Type B pancreatic cell (in vitro differentiated cells): ENCODE measurements at places on chromosomes 5 and 9. TPM values are rescaled to one million over a fixed set of nuclear protein-coding genes. Genes with fewer than 3 reads are reported as not detected.
A peak's percentile ranks its signal among the peaks of the same experiment; 100 is the strongest.

DNA sequence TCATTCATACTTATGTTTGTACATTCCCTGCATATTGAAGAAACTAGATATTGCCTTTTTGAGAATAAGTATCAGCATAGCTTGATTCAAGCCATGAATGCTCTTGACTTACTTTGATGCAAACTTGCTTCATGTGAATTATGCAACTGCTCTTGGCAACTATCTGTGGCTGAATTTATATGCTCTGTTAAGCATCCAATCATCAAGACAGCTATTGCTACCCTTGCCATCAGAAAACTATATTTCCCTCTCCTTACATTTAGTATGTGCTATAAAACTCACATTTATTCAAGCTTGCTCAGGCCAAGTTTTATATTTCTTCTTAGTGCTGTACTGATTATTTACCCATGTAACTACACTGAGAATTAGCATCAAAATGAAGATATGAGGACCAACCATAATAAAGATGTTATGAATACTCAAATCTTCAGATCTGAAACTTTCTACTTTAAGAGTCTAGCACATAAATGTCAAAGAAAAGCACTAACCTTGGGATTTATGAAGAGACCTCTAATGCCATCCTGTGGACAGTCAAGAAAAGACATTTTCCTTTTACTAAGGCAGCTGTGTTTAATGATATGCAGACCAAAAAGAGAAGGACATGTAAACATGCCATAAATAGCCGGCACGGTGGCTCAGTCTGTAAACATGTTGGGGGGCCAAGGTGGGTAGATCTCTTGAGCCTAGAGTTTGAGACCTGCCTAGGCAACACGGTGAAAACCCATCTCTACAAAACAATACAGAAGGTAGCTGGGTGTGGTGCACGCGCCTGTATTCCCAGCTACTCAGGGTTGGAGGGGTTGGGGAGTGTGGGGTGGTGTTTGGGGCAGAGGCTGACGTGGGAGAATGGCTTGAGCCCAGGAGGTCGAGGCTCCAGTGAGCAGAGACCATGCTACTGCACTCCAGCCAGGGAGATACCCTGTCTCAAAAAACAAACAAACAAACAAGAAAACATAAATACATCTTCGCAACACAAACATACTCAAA is 267.0 kb upstream of the TYRP1 start:
- no peaks in the 10 kb centered on the region for H3K4me1 ChIP-seq
- DNase-seq = no peak
- H3K4me3 ChIP-seq = no peak overlapping the region
- H3K27ac ChIP-seq = no peak overlapping the region

- H3K4me1 ChIP-seq = peaks cover 19% of the 10 kb centered on the region
- H3K27ac ChIP-seq = no peak overlapping the region
- no peak overlapping the region for H3K4me3 ChIP-seq
- no peak for DNase-seq
These were observed 62.0 kb downstream of the MAPKAP1 start for GRCh38 chr9:125644819-125645507.

- H3K36me3 ChIP-seq = peaks cover under 1% of the 10 kb centered on the region
- H3K4me1 ChIP-seq = peaks cover 23% of the 10 kb centered on the region
- no peaks in the 10 kb centered on the region for H3K27me3 ChIP-seq
- no peak overlapping the region for H3K4me3 ChIP-seq
- no peak for DNase-seq
These were observed 183.3 kb downstream of the SEMA5A start for GRCh38 chr5:9362600-9362999.

DNA sequence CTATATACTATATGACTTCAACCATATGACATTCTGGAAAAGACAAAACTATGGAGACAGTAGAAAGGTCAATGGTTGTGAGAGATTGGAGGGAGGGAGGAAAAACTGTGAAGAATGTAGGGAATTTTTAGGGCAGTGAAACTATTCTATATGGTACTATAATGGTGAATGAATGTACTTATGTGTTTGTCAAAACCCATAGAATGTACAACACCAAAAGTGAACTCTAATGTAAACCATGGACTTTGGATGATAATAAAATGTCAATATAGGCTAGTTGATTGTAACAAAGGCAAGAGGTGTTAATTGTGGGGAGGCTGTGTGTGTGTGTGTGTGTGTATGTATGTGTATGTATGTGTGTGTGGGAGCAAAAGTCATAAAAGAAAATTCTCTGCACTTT is 10.8 kb upstream of the STOM start:
- DNase-seq = no peak
- no peaks in the 10 kb centered on the region for H3K27me3 ChIP-seq
- H3K4me1 ChIP-seq = no peaks in the 10 kb centered on the region
- no peak overlapping the region for H3K27ac ChIP-seq

GRCh38 chr9:34036625-34037024 is 12.1 kb downstream of the UBAP2 start:
- DNase-seq = no peak
- H3K4me1 ChIP-seq = peaks cover 17% of the 10 kb centered on the region
- H3K27ac ChIP-seq = peak overlapping the region; percentile 44
- peaks cover 24% of the 10 kb centered on the region for H3K36me3 ChIP-seq
- H3K4me3 ChIP-seq = no peak overlapping the region
- H3K27me3 ChIP-seq = no peaks in the 10 kb centered on the region

DNA sequence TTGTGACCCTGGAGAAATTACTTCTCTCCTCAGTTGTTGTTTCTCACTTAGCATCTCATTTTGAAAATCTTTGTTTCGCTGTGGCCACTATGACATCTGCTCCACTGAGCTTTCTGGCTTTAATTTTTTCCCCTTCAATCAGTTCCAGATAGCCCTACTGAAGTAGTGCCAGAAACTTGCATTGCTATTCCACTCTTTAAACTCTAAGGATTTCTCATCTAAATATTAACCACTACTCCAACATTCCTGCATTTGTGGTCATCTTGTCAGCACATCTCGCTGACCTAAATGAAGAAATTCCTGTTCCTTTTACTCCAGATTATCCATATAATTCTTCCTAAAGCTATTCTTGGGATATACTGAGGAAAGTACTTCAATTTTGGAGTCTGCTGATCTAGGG is 15.3 kb upstream of the NOL6 start:
- DNase-seq = no peak
- H3K4me1 ChIP-seq = no peaks in the 10 kb centered on the region
- no peaks in the 10 kb centered on the region for H3K27me3 ChIP-seq
- no peak overlapping the region for H3K4me3 ChIP-seq
- no peak overlapping the region for H3K27ac ChIP-seq
- no peaks in the 10 kb centered on the region for H3K36me3 ChIP-seq

GRCh38 chr5:157182143-157182757 is 1.6 kb downstream of the ITK start:
- H3K36me3 ChIP-seq = no peaks in the 10 kb centered on the region
- H3K27me3 ChIP-seq = peaks cover 22% of the 10 kb centered on the region
- H3K4me3 ChIP-seq = no peak overlapping the region
- no peak overlapping the region for H3K27ac ChIP-seq
- no peaks in the 10 kb centered on the region for H3K4me1 ChIP-seq
- no peak for DNase-seq

- H3K36me3 ChIP-seq = no peaks in the 10 kb centered on the region
- H3K27me3 ChIP-seq = peaks cover 16% of the 10 kb centered on the region
- peak; percentile 36 for DNase-seq
- no peak overlapping the region for H3K27ac ChIP-seq
- peaks cover 9% of the 10 kb centered on the region for H3K4me1 ChIP-seq
- no peak overlapping the region for H3K4me3 ChIP-seq
These were observed 36.7 kb upstream of the KCNIP1 start for GRCh38 chr5:170466988-170467707.

DNA sequence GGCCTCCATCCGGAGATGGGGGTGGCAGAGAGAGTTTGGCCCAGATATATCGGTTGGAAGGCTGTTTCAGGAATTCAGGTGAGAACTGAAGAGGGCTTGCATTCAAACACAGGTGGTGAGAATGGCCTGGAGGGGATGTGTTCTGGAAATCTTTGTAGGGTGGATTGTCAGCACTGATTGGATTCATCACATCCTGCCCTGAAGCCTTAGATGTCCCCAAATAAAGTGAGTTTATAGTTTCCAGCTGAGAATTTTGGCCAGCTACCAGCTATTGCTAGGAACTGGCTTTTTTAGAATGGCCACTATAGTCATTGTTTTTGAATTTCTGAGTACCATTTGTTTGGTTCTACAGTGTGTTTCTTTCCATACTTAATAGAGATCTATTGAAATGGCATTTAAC is 46.1 kb upstream of the ANKH start:
- no peak for DNase-seq
- peaks cover 38% of the 10 kb centered on the region for H3K4me1 ChIP-seq
- H3K36me3 ChIP-seq = peaks cover 4% of the 10 kb centered on the region
- peaks cover 7% of the 10 kb centered on the region for H3K27me3 ChIP-seq
- no peak overlapping the region for H3K4me3 ChIP-seq

GRCh38 chr5:177557041-177557647 is 2.8 kb upstream of the FAM193B start:
- H3K4me1 ChIP-seq = peaks cover 23% of the 10 kb centered on the region
- no peaks in the 10 kb centered on the region for H3K27me3 ChIP-seq
- peaks cover 2% of the 10 kb centered on the region for H3K36me3 ChIP-seq
- H3K4me3 ChIP-seq = no peak overlapping the region
- DNase-seq = no peak

GRCh38 chr5:170520372-170520771 is 16.6 kb downstream of the KCNIP1 start:
- H3K27me3 ChIP-seq = peaks cover 21% of the 10 kb centered on the region
- H3K4me3 ChIP-seq = no peak overlapping the region

DNA sequence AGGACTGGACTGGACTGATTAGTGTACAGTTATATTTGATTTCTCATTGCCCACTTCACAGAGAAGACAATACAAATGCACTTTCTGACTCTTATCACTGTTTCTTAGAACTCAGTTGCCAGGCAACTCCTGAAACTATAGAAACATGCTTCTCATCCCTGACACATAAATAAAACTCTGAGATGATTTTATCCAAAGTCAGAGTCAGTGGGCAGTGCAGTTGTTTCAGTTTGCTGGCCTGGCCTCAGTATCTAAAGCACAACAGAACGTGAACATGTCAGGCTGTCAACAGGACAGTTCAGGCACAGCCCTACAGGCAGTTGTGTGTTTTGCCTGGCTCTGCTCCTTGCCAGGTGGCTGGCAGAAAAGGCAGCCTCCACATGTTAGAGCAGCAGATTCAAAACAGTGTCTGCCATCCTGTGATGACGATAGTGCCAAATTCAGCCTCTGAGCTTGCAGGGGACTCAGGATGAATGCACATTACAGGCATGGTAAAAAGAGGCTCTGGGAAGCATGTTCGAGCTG is 65.1 kb upstream of the CCDC152 start:
- H3K27me3 ChIP-seq = no peaks in the 10 kb centered on the region
- no peak overlapping the region for H3K4me3 ChIP-seq
- no peak for DNase-seq
- H3K4me1 ChIP-seq = no peaks in the 10 kb centered on the region
- H3K27ac ChIP-seq = no peak overlapping the region

DNA sequence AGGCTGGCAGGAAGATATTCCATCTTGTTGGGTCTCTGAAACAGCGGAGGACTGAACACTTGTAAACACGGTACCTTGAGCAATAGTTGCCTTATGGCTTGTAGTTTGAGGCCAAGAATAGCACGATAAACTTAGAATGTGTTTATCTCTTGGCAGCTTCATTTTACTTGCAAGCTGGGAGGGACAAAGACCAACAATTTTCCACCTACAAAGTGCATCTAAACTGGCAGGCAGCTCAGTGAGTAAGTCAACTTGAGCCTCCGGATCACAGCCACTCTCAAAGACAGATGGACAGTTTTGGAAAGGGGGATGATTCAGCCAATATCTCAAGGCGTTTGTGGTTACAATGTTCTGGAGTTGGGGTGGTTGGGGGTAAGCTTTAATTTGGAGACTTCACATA is 652.6 kb downstream of the CETN3 start:
- H3K27ac ChIP-seq = no peak overlapping the region
- H3K4me3 ChIP-seq = no peak overlapping the region
- H3K27me3 ChIP-seq = no peaks in the 10 kb centered on the region
- H3K36me3 ChIP-seq = no peaks in the 10 kb centered on the region

GRCh38 chr9:18739641-18740318 is 265.8 kb downstream of the ADAMTSL1 start:
- H3K27ac ChIP-seq = no peak overlapping the region
- no peak overlapping the region for H3K4me3 ChIP-seq
- peaks cover 2% of the 10 kb centered on the region for H3K36me3 ChIP-seq
- no peaks in the 10 kb centered on the region for H3K27me3 ChIP-seq

GRCh38 chr9:16406526-16407225 is 463.8 kb downstream of the BNC2 start:
- no peak for DNase-seq
- H3K27ac ChIP-seq = no peak overlapping the region
- no peak overlapping the region for H3K4me3 ChIP-seq
- H3K27me3 ChIP-seq = no peaks in the 10 kb centered on the region
- H3K4me1 ChIP-seq = peaks cover 33% of the 10 kb centered on the region

- H3K4me1 ChIP-seq = peaks cover 54% of the 10 kb centered on the region
- no peak for DNase-seq
- H3K27me3 ChIP-seq = peaks cover 77% of the 10 kb centered on the region
- peak overlapping the region; percentile 89 for H3K4me3 ChIP-seq
These were observed 715 bp downstream of the FGF10 start for GRCh38 chr5:44388321-44389089.

- H3K4me3 ChIP-seq = no peak overlapping the region
- peaks cover 13% of the 10 kb centered on the region for H3K4me1 ChIP-seq
- DNase-seq = no peak
- no peaks in the 10 kb centered on the region for H3K36me3 ChIP-seq
- no peak overlapping the region for H3K27ac ChIP-seq
- peaks cover 10% of the 10 kb centered on the region for H3K27me3 ChIP-seq
These were observed 39.2 kb downstream of the PDZD2 start for GRCh38 chr5:31678180-31678579.

The EDIL3 gene
- total RNA-seq = 15.4 and 19.1 TPM in 2 replicates

The RBM27 gene
- total RNA-seq = 17.8 and 19.8 TPM in 2 replicates

The HAVCR2 gene
- 0.10 and 0.29 TPM in 2 replicates for total RNA-seq

The RLN2 gene
- total RNA-seq = 1.5 TPM in 1 of 2 replicates, not detected in the other

The PLAC8L1 gene
- total RNA-seq = 0.95 and 2.4 TPM in 2 replicates

The GRXCR2 gene
- 0.24 TPM in 1 of 2 replicates, not detected in the other for total RNA-seq

The PLPP7 gene
- 0.50 and 3.1 TPM in 2 replicates for total RNA-seq

The SPATA31A7 gene
- not detected in 2 replicates for total RNA-seq

The ADAMTS19 gene
- total RNA-seq = 9.3 and 12.7 TPM in 2 replicates

The GPR107 gene
- 43.6 and 51.6 TPM in 2 replicates for total RNA-seq

The AJM1 gene
- total RNA-seq = 3.2 and 3.6 TPM in 2 replicates

The SHOC1 gene
- not detected in 2 replicates for total RNA-seq
